ENCODE measurements at places on chromosomes 2 and 18.
A peak's percentile ranks its signal among the peaks of the same experiment; 100 is the strongest.

DNA sequence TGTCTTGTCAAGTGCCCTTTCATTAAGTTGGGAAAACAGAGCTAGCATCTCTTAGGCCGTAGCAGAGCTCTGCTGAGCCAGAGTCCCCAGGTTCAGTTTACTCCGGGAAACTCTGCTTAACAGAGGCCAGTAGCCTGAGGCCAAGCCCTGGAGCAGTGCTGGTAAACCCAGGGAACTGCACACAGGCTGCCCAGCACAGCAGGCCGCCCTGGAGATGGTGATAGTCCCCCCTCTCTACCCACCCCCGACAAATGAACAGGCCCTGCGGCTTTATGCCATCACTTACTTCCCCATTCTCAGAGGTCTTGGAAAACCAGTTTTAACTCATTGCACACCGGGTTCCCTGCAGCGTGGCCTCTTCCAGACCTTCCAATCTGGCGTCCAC, 3.5 kb downstream of the CNNM4 start:
- H3K27ac ChIP-seq = no peak overlapping the region
- DNase-seq = no peak
- peaks cover 37% of the 10 kb centered on the region for H3K4me1 ChIP-seq

GRCh38 chr18:73164430-73164829, 296.6 kb upstream of the NETO1 start:
- DNase-seq = no peak
- H3K27me3 ChIP-seq = no peaks in the 10 kb centered on the region
- no peak overlapping the region for H3K4me3 ChIP-seq
- no peaks in the 10 kb centered on the region for H3K36me3 ChIP-seq
- H3K27ac ChIP-seq = no peak overlapping the region

DNA sequence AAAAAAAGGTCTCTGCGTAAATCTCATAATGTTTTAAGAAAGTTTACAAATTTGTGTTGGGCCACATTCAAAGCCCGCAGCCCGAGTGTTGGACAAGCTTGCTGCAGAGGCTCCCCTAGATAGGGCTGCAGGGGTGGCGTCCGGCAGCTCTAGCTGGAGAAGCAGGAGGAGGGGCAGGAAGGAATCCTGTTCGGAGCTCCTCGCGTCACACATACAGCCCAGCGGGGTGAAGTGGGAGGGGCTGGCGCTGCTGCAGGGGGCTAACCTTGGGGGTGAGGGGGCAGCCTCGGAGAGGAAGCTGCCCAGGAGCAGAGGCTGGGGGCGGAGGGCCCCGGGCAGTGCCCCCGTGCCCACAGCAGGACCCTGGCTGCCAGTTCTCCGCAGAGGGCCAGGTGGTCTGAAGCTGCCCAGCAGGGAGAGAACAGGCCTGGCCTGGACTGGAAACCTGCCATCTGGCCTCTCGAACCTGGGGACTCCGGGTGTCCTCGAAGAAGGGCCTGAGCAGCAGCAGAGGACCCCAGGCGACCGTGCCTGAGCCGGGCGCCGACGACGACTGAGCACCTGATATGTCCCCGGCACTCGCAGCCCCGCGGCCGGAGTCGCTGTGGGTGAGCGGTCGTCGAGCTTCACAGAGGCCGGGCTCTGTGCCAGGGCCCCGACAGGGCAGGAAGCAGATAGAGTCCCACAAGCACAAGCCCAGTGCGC, 2.6 kb upstream of the GPR35 start:
- H3K27me3 ChIP-seq = no peaks in the 10 kb centered on the region
- no peaks in the 10 kb centered on the region for H3K36me3 ChIP-seq
- peak; percentile 44 for DNase-seq
- H3K27ac ChIP-seq = peak overlapping the region; percentile 88
- H3K4me1 ChIP-seq = peaks cover 69% of the 10 kb centered on the region

DNA sequence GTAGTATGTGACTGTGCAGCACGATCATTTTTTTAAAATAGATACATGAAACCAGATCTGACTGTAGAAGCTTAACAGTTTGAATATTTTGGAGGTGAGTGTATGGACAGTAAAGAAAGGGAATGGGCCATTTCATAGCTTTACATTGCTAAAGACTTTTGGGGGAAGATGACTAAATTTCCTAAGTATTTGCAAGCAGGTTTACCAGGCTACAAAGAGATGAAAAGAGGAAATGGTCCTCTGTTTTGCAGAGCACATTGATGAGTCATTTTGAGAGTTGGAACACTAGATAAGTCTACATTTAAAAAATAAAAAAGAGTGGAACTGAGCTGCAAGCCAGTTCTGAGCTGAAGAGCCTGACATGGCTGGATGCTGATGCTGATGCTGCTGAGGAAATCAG, 115.7 kb upstream of the LRATD1 start:
- H3K27ac ChIP-seq = no peak overlapping the region
- no peak for DNase-seq
- no peaks in the 10 kb centered on the region for H3K36me3 ChIP-seq
- no peaks in the 10 kb centered on the region for H3K4me1 ChIP-seq
- H3K4me3 ChIP-seq = no peak overlapping the region
- no peaks in the 10 kb centered on the region for H3K27me3 ChIP-seq

- H3K36me3 ChIP-seq = no peaks in the 10 kb centered on the region
- DNase-seq = no peak
- no peak overlapping the region for H3K27ac ChIP-seq
- H3K4me1 ChIP-seq = no peaks in the 10 kb centered on the region
Observed at GRCh38 chr2:7860693-7861092, 821.2 kb upstream of the ID2 start.

DNA sequence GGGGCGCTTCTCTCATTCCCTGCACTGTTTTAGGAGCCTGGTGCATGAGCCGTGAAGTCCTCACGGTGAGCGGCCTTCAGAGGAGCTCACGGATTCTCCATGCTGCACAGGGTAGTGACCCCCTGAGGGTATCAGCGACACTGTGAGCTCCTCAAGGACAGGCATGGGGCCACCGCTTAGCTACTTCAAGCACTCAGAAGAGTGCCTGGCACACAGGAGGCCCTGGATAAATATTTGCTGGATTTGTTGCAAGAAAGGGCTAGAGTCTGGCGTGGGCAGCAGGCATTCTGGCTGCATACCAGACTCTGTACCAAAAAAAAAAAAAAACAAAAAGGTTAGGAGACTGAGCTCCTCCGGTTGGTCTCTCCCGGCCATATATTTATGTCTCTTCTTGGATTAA, 5.7 kb upstream of the MBP start:
- H3K36me3 ChIP-seq = no peaks in the 10 kb centered on the region
- no peak for DNase-seq
- no peaks in the 10 kb centered on the region for H3K27me3 ChIP-seq
- H3K4me3 ChIP-seq = no peak overlapping the region
- H3K27ac ChIP-seq = no peak overlapping the region
- peaks cover 26% of the 10 kb centered on the region for H3K4me1 ChIP-seq

DNA sequence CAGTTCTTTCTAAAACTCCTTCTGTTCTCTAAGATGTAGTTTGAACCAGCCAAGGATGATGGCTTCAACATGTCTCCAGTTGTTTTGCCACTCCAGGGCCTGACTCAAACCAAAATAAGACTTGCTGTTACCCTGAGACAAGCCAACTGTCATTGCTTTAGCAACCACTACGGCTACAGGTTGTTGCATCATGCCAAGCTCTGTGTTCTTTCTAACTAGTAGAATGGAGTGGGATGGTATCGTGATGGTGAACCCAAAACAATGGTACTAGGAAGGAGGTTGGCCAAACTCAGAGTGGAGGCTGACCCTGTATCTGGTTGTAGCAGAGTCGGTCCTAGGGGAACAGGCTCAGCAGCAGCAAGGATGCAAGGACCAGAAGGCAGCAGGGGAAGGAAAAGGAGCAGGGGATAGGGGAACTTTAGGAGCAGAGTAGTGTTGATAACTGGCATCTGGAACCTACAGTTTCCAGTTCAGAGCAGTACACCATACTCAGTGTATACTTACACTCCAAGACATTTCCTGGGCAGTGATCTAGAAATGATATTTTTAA, 51.6 kb downstream of the PDK1 start:
- H3K36me3 ChIP-seq = peaks cover 20% of the 10 kb centered on the region
- H3K27ac ChIP-seq = no peak overlapping the region
- H3K4me1 ChIP-seq = no peaks in the 10 kb centered on the region
- H3K27me3 ChIP-seq = no peaks in the 10 kb centered on the region
- no peak overlapping the region for H3K4me3 ChIP-seq

DNA sequence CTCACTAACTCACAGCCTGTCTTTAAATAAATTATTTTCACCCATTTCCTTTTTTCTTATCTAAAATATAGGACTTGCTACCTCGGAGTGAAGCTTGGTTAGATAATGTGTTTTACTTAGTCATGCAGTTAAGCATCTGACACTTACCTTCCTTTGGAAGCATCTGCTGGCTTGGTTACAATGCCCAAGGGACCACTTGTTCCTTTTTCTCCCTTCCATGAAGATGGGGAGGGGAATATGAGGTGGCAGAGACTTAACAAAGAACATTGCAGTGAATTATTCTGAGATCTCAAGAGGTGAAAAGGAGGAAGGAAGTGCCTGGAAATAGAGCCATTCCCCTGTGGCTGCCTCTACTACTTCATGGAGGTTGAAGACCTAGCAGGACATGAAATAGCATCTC, 145.4 kb upstream of the FOSL2 start:
- H3K4me3 ChIP-seq = no peak overlapping the region
- DNase-seq = no peak
- no peaks in the 10 kb centered on the region for H3K27me3 ChIP-seq
- no peak overlapping the region for H3K27ac ChIP-seq
- H3K36me3 ChIP-seq = no peaks in the 10 kb centered on the region

DNA sequence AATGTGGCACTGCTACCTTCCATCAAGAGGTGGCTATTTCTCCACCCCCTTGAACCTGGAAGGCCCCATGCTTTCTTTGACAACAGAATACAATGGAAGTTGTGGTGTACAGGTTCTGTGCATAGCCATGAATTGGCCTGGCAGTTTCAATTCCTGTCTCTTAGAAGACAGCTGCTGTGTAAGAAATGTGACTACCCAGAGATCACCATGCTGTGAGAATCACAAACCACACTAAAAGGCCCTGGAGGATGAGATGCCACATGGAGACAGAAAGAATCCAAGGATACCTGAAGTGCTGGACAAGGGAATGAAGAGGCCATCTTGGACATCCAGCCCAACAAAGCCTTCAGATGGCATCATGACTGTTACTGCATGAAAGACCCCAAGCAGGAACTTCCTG, 47.7 kb upstream of the EHBP1 start:
- no peaks in the 10 kb centered on the region for H3K4me1 ChIP-seq
- no peak overlapping the region for H3K27ac ChIP-seq
- no peak overlapping the region for H3K4me3 ChIP-seq
- no peaks in the 10 kb centered on the region for H3K36me3 ChIP-seq
- DNase-seq = no peak
- H3K27me3 ChIP-seq = no peaks in the 10 kb centered on the region

GRCh38 chr2:221034973-221035372, 537.1 kb downstream of the EPHA4 start:
- DNase-seq = no peak
- no peaks in the 10 kb centered on the region for H3K27me3 ChIP-seq
- H3K4me3 ChIP-seq = no peak overlapping the region
- no peaks in the 10 kb centered on the region for H3K4me1 ChIP-seq
- no peak overlapping the region for H3K27ac ChIP-seq

- no peaks in the 10 kb centered on the region for H3K4me1 ChIP-seq
- H3K36me3 ChIP-seq = no peaks in the 10 kb centered on the region
- H3K4me3 ChIP-seq = no peak overlapping the region
- H3K27me3 ChIP-seq = no peaks in the 10 kb centered on the region
Observed at GRCh38 chr2:168552450-168552856, 96.4 kb downstream of the CERS6 start.

GRCh38 chr2:105144152-105144940, 97.2 kb upstream of the GPR45 start:
- no peak overlapping the region for H3K4me3 ChIP-seq
- no peak for DNase-seq
- peaks cover 4% of the 10 kb centered on the region for H3K4me1 ChIP-seq

DNA sequence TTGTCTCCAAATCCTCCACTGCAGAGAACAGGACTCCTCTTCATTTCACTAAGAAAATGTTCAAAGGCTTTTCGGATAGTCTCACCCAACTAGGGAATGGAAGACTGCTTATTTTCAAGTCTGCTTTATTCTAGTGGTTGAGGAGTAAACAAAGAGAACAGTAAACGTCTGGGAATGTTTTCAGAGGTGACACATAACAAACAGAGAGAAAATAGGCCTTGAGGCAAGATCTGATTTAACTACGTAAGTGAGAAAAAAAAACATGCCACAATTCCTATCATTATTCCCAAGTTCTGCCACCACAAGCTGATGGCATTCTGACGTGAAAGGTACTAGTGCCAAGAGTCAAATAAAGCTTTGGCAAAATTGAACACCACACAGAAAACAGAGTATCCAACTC, 16.7 kb upstream of the WIPF1 start:
- DNase-seq = no peak
- peaks cover 45% of the 10 kb centered on the region for H3K4me1 ChIP-seq
- H3K27me3 ChIP-seq = no peaks in the 10 kb centered on the region
- H3K36me3 ChIP-seq = peaks cover 3% of the 10 kb centered on the region
- H3K4me3 ChIP-seq = no peak overlapping the region
- H3K27ac ChIP-seq = no peak overlapping the region

DNA sequence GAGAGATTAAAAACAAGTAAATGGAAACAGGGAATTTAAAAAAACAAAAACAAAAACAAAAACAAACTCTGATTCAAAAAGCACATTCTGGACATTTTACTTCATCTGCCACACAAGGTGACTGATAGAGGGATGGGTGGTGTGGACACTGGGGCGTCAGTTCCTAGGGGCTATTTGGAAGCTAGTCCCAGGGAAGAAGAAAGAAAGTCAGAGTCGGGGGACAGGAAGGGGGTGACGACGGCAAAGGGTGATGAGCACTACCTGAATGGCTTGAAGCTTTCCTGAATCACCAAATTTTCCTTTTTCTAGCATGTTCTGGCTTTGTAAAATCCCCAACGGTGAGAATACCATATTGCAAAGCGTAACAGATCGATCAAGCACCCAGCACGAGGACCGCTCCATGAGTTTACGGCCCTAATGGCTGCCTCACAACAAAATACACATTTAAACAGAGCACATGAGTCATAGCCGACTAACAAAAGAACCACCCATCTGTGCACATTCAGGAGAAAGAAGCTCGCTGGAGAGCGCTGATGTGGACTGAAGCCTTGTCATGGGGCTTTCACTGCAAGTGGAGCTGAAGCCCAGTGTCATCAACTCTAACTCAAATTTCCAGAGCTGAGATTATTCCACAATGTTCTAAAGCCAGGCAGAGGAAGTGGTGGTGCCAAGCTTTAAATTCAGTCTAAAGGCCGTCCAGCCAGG, 178.9 kb downstream of the LNPK start:
- H3K27ac ChIP-seq = no peak overlapping the region
- no peaks in the 10 kb centered on the region for H3K4me1 ChIP-seq
- H3K36me3 ChIP-seq = no peaks in the 10 kb centered on the region
- H3K27me3 ChIP-seq = no peaks in the 10 kb centered on the region
- no peak for DNase-seq

DNA sequence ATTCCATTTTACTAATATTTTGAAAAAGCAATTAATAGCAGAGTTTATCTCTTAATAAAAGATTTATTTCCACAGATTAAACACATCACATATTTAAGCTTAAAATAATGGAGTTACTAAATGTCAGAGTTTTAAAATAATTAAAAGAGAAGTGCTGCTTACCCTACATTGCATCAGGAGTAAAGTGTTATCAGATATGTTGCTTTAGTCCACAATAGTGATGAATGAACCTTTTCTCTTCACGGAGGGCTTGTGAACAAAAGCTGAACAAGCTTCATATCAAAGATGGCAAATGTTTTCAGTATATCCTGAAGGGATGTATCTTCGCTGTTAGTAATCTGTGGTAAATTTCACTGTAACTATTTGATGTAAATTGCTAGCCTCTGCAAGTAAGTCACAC, 69.4 kb upstream of the TTC27 start:
- H3K4me1 ChIP-seq = no peaks in the 10 kb centered on the region
- DNase-seq = no peak
- H3K4me3 ChIP-seq = no peak overlapping the region
- no peaks in the 10 kb centered on the region for H3K27me3 ChIP-seq
- peaks cover 5% of the 10 kb centered on the region for H3K36me3 ChIP-seq

All from effector memory CD4-positive, alpha-beta T cell (primary cell).